ENCODE measurements at places on chromosomes 11 and 22.

GRCh38 chr11:59669611-59670009 is 773 bp upstream of the PATL1 start:
- DNase-seq = peak; percentile 66

GRCh38 chr22:21101877-21102638 is 56.3 kb downstream of the LRRC74B start:
- no peak for DNase-seq

DNA sequence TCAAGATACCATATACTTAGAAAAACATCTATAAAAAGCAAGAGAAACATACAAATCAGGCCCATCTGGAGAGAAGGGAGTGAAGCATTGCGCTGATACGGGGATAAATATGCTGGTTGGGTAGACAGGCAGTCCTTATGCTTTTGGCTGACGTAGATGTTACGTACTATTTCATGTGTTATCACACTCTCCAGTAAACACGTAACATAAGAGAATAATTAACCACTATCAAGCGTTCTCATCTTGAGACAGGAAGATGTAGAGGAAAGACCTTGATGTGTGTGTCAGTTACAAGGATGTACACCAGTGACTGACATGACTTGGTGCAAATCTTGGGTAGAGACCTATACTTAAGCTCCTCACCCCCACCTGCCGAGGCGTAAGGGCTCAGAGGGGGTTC is 86.7 kb upstream of the PRODH start:
- no peak for DNase-seq

- peak; percentile 1 for DNase-seq
These were observed 39.2 kb upstream of the IGLL5 start for GRCh38 chr22:22848364-22848866.

DNA sequence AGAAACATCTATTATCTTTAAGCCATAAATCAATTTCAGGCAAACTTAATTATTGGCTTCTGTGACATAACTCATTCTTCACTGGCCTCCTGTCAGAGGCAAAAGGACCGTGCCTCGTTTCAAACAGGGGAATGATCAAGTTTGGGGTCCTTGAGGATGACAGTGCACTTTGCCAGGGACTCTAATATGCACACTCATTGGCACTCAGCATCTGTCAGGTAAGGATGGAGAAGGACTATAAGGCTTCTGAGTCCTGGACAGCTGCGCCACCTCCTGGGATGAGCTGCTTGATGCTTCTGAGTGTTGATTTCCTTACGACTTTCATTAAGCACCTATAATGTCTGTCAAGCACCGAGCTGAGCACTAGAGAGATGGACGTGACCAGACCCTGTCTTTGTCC is 20.2 kb downstream of the BPIFC start:
- no peak for DNase-seq

DNA sequence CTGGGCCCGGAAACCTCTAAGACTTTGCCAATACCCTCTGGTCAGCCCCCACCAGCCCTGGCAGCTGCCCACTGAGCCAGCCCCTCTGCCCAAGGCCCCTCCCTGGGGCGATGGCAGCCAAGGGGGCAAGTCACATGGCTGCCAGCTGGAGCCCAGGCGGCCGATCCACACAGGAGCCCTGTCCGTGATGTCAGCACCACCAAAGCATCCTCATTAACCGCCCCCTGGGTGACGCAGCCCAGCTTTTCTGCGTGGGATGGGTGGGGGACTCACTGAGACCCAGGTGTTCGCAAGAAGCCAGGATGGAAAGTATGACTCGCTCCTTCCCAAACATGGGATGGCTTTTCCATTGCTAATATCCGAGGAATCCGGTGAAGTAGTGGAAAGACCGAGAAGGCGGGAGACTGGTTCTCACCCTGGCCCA is 46.6 kb upstream of the WNT7B start:
- DNase-seq = no peak

GRCh38 chr22:29230972-29231875 is 25.5 kb downstream of the EMID1 start:
- DNase-seq = no peak

DNA sequence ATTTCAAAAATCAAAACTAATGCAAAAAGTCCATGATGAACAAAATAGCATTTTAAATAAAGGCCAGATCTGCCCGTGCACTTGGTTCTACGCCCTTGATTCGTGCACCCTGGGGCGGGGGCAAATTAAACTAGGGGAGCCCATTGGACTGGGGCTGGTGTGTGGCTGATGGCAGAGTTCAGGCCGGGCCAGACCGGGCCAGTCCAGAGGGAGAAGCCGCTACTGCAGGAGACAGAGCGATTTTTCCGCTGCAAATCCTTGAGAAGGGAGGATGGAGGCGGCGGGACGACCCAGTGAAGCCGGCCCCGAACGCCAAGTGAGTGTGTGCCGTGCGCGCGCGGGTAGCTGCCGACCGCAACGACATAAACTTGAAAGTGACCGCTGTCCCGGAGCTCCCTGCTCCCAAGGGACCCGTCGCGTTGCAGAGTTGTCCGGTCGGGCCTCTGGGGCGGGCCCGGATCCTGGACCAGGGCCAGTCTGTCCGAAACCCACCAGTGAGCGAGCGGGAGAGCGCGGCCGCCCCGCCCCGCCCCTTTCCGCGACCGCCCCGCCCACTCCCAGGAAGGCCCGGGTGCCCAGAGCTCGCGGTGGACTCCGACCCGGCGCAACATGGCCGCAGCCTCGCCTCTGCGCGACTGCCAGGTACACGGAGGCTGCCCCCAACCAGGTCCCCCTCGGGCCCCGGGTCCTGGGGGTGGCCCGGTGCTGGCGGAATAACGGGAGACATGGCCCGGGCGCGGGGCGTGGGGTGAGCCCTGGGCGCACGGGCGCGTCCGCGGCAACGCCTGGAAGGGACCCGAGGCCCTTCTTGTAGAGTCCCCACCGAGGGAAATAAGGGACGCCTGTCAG is at the start of gene TTC38:
Gene TTC38 (plus strand): TSS at position 578 of the 849 bp plus-strand sequence. CDS start 32 bp downstream, at position 610.
- peak; percentile 58 for DNase-seq

- DNase-seq = no peak
These were observed 789 bp upstream of the FAM111A start for GRCh38 chr11:59141673-59142460.

GRCh38 chr11:831118-831864 is 1.5 kb upstream of the CD151 start:
- no peak for DNase-seq

- DNase-seq = no peak
These were observed 120.9 kb upstream of the MTNR1B start for GRCh38 chr11:92848578-92848977.

- DNase-seq = no peak
These were observed 53.6 kb downstream of the LRRC32 start for GRCh38 chr11:76616676-76617552.

DNA sequence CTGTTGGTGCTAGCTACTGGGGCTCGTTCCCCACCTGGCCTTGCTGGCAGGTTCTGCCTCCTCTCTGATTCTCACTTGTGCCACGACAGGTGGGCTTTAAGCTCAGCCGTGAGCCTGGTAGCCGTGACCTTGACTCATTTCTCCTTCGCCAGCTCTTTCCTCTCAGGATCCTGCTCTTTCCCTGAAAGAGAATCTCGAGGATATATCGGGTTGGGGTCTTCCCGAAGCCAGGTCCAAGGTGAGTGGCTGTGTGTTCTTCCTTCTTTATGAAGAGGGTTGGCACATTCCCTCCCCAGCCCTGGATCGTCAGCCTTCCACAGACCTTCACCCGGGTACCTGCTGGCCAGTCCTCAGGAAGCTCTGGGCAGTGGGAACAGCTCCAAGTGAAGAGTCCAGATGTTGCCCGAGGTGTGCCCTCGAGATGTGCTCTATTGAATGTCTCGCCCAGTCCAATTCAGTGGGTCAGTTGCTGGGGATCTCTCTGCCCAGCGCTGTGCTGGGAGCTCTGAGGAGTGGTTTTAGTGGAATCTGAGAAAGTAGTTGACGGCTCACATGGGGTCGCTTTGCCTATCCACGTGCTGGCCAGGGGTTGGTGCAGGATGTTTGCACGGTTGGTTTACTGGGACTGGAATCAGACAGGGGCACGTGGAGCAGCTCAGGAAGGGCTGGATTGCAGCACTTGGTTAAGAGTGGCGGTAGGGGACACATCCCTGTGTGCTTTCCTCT is 1.4 kb downstream of the ZNF74 start:
- DNase-seq = no peak

- DNase-seq = no peak
These were observed 651 bp upstream of the FAM83F start for GRCh38 chr22:39994041-39994565.

- DNase-seq = no peak
These were observed 539.1 kb downstream of the FAM181B start for GRCh38 chr11:82194521-82194920.

- no peak for DNase-seq
These were observed at the start of gene GRK2 for GRCh38 chr11:67266449-67267187. TSS of gene GRK2 (plus strand) at chr11:67266473. CDS start at chr11:67266700, 227 bp downstream.

- DNase-seq = no peak
These were observed 48.9 kb downstream of the CD82 start for GRCh38 chr11:44614281-44614775.

DNA sequence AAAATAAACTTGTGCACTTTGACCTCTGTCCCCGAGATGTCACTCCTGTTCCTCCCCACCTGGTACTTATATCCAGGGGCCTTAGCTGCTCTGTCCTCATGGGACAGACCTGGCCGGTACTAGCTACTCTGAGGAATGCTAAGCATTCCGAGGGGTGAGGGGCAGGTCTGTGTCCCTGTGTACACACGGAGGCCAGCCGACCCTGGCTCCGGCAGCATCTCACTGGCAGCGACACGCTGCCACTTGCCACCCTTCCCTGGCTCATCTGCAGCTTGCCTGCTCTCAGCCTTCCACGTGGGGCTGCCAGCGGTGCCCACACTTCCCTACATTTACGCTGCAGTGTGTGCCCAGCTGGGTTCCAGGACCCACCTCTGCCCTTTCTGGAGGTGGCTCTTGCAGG is 21.6 kb upstream of the TEF start:
- no peak for DNase-seq

- no peak for DNase-seq
These were observed 657.7 kb downstream of the OPCML start for GRCh38 chr11:132874638-132875037.

- no peak for DNase-seq
These were observed 7.4 kb upstream of the DGKZ start for GRCh38 chr11:46339816-46340215.

- no peak for DNase-seq
These were observed 337.9 kb downstream of the LRRC4C start for GRCh38 chr11:41121600-41121999.

DNA sequence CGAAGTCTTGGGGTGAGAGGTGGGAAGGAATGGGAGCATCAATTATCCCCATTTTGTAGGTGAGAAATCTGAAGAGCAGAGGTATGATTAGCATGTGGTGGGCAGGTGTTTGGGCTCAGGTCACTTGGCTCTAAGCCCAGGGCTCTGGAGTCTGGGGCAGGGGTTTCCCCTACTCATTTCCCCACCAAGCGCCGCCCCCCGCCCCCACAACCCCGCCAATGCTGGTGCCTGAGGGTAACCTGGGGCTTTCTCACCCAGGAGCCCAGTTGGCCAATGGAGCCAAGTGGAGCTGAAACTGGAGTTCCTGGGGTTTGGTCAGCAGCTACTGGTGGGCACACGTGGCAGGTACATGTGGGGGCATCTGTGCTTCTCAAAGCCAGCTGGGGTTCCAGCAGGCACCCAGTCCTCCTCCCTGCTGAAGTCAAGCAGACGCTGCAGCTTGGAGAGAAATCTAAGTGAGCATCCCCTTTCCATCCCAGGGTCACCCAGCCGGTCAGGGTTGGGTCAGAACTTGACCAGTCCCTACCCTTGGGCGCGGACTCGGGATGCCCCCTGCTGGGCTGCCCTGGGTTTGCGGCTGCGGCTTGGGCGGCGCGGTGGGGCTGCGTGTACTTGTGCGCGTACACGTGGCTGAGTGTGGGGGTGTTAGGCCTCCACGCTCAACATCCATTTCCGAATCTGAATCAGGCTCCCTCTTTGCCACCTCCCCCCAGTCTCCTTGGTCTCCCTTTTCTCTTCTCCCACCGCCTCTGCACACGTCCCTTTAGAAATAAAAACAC is 1.7 kb upstream of the CHRM1 start:
- DNase-seq = peak; percentile 30

- DNase-seq = no peak
These were observed 87.1 kb upstream of the LINC01488 start for GRCh38 chr11:69394234-69394868.

DNA sequence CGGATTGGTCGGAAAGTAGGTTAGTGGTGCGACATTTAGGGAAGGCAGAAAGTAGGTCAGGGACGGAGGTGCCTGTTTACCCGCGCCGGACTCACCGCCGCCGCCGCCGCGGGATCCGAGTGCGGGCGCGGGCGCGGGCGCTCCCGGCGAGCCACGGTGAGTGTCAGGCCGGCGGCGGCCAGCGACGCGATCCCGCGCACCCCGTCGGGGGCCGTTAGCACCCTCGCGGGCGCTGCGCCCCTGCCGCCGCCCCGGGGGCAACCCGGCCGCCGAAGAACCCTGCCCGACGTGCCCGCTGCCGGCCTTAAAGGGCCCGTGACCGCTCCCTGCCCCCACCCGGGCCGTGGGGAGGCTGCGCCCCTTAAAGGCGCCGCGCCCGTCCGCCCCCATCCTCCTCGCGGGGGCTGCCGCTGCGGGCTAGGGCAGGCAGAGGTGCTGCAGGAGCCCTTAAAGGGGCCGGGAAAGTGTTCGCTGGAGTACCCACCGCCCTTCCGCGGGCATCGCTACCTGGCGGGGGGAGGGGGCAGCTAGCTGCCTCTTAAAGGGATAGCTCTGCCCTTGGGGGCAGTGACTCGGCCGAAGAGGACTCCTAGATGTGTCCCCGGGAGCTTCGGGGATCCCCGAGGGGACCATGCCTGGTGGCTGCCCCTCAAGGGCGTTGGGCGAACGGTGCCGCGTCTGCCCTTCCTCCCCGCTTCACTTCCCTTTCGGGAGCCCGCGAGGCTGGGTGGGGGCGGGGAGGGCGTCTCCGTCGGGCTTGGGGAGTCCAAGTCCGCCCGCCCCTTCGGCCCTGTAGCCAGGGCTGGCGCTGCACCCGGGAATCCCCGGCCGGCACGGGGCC is at the start of gene BMAL1:
Gene BMAL1 (plus strand): TSS at position 23 of the 841 bp plus-strand sequence. CDS start 76,519 bp downstream, outside the sequence.
- DNase-seq = no peak

DNA sequence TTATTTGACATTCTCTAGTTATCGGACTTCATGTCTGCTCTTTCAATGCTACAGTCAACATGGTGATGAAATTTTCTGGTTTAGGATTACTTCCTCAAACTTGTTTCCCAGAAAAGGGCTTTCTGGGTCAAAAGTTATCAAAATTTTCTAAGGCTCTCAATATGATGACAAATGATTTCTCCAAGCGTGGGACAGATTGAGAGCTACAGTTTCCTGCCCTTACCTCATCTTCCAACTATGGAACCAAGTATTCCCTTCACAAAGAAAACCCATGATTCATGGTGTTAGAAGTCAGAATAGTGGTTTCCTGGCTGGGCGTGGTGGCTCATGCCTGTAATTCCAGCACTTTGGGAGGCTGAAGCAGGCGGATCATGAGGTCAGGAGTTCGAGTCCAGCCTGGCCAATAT is 17.8 kb downstream of the MYO18B start:
- no peak for DNase-seq

GRCh38 chr11:30089921-30090320 is 73.1 kb upstream of the KCNA4 start:
- DNase-seq = no peak

GRCh38 chr11:456533-456932 is 6.5 kb downstream of the PTDSS2 start:
- no peak for DNase-seq

- DNase-seq = no peak
These were observed 726.1 kb upstream of the CCDC90B start for GRCh38 chr11:84012171-84012826.

- no peak for DNase-seq
These were observed 13.1 kb downstream of the TBCEL start for GRCh38 chr11:121037016-121037415.
